ENCODE measurements at places on chromosomes 2 and 18.

DNA sequence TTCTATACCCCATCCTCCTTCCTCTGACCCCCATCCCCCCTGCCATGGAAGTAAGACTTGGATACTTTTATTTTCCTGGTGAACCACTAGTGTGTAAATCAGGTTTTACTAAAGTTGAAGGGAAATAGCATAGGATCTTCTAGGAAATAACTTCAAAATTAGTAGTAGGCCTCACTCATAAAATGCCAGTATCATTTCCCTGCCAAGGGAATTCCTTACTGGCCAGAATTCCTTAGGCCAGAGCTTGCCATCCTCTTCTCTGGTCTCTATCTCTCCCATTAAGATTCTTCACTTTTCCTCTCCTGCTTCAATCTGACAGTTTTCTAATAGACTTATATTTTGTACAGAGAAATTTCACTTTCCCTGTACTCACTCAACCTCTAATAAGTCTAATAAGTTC is 322.8 kb upstream of the TANK start:
- DNase-seq = no peak

DNA sequence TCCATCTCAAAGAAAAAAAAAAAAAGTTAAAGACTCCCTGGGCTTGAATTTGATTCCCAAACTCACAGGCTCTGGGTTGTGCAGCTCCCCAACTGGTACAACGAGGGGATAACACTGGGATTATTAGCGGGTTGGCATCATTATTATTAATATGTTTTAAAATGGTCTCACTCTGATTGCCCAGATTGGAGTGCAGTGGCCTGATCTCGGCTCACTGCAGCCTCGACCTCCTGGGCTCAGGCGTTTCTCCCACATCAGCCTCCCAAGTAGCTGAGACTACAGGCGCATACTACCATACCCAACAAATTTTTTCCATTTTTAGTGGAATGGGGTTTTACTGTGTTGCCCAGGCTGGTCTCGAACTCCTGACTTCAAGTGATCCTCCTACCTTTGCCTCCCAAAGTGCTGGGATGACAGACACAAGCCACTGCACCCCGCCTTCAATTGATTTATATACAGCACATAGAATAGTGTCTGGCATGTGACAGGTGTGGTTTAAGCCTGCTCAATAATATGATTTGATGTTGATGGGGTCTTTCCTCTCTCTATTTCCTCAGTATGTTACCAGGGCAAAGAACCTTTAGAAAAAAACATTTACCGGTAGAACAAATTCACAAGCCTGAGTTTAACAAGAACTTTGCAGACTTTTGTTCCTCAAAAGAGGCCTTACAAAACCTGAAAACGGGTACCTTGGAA is 12.2 kb downstream of the MYCN start:
- no peak for DNase-seq

- DNase-seq = no peak
Observed at GRCh38 chr18:60404486-60405085, 32.0 kb upstream of the MC4R start.

- peak; percentile 55 for DNase-seq
Observed at GRCh38 chr2:175167076-175167791, 769 bp downstream of the ATF2 start.

DNA sequence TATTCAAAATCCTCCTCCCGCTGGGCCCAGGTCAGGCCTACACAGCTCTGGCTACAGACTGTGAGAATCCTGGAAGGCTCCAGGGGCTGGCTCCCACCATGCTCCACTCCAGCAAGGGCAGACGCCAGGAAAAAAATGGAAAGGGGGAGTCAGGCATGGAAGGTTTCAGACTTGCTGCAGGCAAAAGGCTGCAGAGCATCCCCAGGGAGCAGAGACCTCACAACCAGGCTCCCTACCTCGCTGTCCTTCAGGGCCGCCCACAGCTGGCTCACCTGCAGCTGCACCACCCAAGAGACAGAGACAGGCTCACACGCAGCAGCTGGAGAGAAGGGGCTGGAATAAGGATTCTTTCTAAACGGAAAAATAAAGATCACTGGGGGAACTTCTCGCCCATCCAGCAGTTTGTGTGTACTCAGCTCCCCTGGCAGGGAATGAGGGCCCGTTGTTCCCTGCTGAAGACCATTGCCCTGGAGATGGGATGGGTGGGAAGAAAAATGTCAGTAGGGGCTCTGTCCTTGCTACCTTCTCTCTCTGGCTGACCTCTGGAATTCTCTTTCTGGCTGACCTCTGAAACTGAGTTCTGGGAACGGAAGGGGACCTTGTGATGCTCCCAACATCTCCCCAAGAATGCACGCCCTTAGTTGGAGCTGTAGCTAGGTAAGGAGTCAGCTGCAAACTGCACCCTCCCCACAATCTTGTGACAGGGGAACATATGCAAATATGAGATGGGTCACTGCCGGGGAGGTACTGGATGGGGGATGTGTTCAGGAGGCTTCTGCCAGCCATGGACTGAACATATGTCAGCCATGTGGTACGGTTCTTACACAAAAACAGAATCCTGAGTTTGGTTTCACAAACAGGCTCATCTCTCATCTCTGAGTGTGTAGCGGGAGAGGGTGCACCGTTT is 34.5 kb downstream of the BCL2 start:
- no peak for DNase-seq
